WERI-Rb-1 (cell line): ENCODE measurements at places on chromosomes 3 and 15.

- DNase-seq, result no peak
These were observed 187.6 kb downstream of the EBLN2 start for GRCh38 chr3:73249047-73249446.

GRCh38 chr3:142337994-142338393 lies 109.8 kb downstream of the XRN1 start:
- DNase-seq, result no peak

- no peak for DNase-seq
These were observed 172.6 kb upstream of the BHLHE40 start for GRCh38 chr3:4806535-4807108.

- DNase-seq, result no peak
These were observed 215.7 kb downstream of the POLQ start for GRCh38 chr3:121330118-121330517.

- DNase-seq, result no peak
These were observed at the start of gene CX3CR1 for GRCh38 chr3:39279745-39280517. TSS of gene CX3CR1 (minus strand) at chr3:39280036. CDS start at chr3:39266509, 13,527 bp downstream.

DNA sequence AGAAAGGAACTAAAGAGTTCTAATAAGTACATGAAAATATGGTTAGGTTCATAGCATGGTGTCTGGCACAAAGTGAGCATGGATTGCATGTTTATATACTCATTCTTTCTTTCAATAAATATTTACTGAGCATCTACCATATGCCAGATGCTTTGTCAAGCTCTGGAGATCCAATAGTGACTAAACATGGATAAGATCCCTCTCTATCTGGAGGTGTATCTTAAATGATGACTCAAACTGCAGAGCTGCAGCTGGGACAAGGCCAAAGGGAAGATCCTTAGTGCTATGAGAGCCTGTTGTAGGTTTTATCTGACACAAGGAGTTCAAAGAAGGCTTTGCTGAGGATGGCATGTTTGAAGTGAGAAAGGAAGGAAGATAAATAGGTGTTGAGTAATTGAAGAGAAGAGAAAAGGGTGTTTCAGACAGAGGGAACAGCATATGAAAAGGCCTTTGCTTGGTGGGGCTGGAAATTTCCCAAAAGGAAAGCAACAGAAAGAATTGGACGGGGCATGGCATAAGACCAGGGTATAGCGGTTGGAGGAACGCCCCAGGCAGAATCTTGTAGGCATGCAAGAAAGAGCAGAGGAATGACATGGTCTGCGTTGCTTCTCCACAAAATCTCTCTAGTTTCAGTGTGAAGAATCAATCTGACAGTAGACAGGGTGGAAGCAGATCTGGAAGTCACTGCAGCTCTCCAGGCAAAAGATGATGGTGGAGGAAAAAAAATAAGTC lies 239.9 kb upstream of the LRTM1 start:
- DNase-seq, result no peak

DNA sequence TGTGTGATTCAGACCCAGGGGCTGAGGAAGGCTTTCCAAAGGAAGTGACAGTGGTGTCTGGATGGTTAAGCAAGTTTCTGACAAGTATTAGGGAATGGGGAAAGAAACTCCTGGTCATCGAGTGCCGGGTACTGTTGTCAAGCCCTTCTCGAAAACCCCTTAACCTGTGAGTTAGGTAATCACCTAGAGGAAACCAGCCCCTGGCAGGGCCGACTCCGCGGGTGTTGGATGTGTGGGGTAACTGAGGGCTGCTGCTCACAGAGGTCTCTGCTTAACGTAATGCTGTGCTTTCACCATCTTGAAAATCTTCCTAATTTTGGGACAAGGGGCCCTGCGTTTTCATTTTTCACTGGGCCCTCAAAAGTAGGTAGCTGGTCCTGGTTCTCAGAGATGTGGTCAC lies 67.0 kb downstream of the SMAD6 start:
- DNase-seq, result no peak

DNA sequence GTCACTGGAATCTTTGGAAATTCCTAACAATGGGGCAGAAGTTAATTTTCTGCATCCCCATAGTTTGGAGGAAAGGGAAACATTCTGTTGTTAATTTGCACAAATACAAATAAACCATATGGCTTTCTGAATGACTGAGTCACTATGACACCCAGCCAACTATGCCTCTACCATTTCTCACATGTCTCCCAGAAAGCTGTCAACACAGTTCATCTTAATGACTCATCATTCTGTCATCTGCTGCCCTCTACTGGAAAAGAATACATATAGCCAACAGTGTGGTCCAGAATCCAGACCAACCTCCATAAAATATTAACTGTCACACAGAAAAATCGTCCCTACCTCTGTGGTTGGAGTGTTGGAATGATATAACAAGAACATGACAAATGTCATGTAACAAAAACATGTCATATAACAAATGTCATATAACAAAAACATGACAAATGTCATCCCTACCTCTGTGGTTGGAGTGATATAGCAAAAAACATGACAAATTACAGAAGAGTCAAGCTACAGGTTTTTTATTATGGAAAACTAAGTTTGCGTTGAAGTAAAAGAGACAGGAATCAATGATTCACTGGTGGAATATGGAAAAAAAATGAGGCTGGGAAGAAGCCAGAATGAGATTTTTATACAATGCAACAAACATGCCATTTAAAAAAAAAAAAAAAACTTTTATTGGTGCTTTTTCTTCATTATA lies 47.7 kb upstream of the GYG1 start:
- DNase-seq, result no peak

GRCh38 chr3:81841540-81841939 lies 80.1 kb upstream of the GBE1 start:
- no peak for DNase-seq

DNA sequence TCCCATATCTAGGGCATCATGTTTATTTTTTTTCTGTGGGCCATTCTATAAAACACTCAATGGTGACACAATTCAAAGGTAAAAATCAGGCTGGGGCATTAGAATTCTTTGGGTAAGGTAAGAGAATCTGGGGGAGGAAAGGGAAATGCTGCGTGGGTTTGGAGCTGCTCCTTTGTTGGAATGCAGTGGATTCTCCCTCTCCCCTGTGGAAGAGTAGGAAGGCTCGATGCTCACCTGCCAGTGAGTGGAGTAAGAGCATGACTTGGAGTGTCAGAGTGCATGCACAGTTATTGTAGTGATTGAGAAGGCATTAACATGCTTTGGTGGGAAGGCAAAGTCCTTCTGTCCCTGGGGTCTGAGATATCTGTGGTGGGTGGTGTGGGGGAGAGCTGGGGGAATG lies 280.0 kb downstream of the PDCD6IP start:
- no peak for DNase-seq

GRCh38 chr3:195893916-195894465 lies 14.4 kb downstream of the TNK2 start:
- DNase-seq, result no peak

GRCh38 chr3:114284644-114285043 lies 9.2 kb upstream of the TIGIT start:
- no peak for DNase-seq

DNA sequence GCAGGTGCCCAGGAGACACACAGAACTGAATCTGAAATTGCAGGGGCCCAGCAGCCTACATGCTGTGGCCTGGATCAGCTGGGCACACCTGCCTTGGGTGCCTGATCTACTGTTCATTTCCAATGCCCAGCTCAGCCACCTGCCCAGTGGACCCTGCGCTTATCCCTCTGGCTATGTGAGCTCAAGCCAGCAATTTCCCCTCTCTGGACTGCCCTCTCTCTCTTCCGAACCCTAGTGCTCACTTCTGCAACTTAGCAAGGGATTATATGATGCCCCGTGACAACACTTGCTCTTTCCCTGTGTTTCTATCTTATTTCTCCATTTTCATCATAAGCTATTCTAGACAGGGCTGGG lies 276.0 kb downstream of the UACA start:
- DNase-seq, result no peak

GRCh38 chr15:69653306-69653705 lies 200.7 kb downstream of the RPLP1 start:
- no peak for DNase-seq

DNA sequence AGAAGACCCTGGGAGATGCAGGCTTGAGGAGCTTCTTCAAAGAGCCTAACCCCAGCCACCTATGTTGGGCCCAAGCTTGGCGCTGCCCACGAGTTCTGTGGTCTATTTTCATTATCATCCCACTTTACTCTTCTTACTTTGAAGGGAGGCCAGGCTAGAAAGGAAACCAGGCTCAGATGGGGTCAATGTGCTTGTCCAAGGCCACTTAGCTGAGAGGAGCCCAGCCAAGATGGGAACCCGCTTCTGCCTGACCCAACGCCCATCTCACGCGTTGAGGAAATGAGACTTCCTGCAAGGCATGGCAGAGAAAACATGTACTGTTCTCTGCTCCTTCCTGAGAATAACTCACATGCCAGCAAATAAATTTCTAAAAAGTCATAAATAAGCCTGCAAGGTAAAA lies 486.3 kb upstream of the PROK2 start:
- no peak for DNase-seq

GRCh38 chr3:146814601-146815315 lies 209.6 kb upstream of the PLSCR5 start:
- DNase-seq, result no peak

DNA sequence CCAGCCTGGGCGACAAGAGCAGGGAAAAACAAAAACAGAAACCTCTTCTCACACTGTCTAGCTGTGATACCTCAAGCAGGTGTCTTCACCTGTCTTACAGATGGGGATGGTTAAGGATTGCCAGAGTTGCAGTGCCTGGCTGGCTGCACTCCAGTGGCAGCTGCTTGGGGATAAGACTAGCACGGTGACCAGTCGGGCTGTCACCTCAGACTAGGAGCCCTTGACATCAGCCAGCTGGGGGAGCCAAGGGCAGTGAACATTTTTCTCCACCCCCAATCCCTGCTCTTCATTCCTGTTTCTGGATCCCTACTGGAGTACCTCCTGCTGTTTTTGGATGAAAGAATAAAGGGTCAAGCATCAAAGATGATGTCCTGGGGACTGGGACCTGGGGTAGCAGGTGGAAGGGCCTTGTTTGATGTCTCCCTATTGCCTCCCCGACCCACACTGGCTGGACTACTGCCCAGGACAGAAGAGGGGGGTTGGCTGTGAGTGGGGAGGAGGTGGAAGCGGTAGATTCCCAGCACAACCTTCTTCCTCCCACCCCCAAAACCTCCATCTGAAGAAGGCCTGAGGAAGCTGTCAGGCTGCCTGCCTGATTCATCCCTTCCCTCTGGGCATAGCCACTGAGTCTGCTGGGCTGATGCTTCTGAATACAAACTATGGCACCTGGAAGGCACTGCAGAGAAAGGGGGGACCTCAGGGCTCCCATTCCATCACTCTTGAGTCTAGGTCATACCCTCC lies 7.0 kb upstream of the CPNE9 start:
- peak; percentile 58 for DNase-seq

- DNase-seq, result no peak
These were observed 16.7 kb upstream of the TBC1D21 start for GRCh38 chr15:73856458-73857192.

DNA sequence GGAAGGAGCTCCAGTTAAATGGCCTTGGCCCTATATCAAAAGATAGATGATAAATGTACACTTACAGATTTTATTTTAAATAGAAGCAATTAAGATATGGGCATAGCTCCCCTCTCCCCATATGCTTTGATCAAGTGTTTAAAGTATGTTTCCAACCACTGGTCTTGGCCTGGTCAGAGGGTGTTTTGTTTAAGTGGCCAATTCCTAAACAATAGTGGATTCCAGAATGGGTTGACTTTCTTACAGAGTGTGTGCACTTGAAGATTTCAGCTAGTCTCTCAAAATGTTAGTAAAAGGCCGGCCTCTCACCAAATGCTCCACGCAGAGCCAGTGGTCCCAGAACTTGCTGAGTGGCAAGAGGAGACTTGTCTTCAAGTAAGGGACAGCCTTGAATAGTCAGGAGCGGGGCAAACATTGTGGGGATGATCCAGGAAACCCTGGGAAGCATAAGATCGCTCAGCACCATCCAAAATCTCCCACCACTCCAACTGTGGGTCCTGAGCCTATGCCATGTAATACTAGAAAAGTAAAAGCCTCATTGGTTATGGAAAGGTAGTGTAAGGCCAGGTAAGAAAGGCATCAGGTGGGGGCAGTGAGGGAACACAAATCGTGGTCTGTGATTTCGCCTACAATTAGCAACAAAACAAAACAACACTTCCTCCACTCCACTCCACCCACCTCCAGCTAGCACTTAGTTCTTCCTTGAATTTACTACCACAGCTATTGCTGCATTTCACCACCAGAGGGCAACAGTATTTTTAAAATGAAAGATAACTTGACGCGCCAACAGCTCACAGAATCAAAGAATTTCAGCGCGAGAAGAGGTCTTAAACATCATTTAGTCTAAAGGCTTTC lies 4.8 kb downstream of the RARRES1 start:
- peak; percentile 39 for DNase-seq

GRCh38 chr3:179196098-179196497 lies 47.9 kb downstream of the PIK3CA start:
- no peak for DNase-seq

DNA sequence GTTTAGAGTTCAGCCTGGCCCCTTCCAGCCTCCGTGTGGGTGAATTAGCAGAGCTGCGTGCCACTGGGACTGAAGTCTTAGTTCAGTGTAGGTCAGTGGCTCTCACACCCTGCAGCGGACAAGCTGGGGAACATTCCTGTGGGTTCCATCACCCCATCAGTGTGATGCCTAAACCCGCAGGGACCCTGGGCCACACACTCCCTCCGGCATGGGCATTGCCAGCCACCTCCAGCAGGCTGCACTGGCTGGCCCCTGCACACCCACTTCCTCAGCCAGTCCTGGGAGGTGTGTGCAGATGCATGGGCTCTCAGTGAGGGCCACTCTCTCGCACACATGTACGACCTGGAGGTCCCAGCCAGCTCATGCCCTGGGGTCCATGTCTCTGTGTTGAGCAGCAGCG lies 32.1 kb upstream of the TOPBP1 start:
- no peak for DNase-seq

GRCh38 chr15:64311566-64311965 lies 44.4 kb downstream of the CSNK1G1 start:
- DNase-seq, result no peak

GRCh38 chr15:59237119-59237855 lies 30.6 kb downstream of the LDHAL6B start:
- DNase-seq, result no peak

DNA sequence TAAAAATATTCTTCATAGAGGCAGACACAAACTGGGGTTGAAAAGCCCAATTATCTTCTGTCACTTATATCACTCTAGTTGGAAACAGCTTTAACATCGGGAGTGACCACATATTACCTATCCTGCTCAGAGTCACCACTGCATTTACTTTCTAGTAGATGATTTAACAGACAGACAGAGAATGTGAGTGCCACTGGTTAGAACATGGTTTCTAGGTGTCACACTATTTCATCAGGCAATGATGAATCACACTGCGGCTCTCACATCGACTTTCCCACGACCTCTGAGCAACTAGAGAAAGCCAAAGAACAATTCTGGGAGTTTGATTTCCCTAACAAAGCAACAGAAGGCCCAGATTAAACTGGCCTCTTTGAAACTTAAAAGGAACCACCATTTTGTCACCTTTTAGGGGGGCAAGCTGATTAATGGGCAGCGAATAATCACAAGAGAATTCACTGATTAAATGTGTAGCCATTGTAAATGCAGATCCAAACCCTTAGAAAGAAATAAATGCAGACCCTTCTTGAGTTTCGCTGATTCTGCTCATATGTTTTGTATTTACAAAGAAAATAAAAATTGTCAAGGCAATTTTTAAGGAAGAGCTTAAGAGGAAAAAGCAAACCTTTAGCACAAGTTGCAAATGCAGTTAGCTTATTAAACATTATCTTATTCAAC lies 112.6 kb upstream of the KBTBD8 start:
- DNase-seq, result no peak

GRCh38 chr15:88894819-88895767 lies at the start of gene HAPLN3:
TSS of gene HAPLN3 (minus strand) at chr15:88895544. CDS start at chr15:88887298, 8,246 bp downstream.
- DNase-seq, result peak; percentile 53

- peak; percentile 72 for DNase-seq
These were observed 17.3 kb upstream of the AEN start for GRCh38 chr15:88603885-88604284.
